ENCODE measurements at places on chromosomes 1 and 21. TPM values are rescaled to one million over a fixed set of nuclear protein-coding genes. Genes with fewer than 3 reads are reported as not detected.
A peak's percentile ranks its signal among the peaks of the same experiment; 100 is the strongest.

GRCh38 chr1:24694380-24694843 is 50.8 kb upstream of the CLIC4 start:
- DNase-seq = no peak

DNA sequence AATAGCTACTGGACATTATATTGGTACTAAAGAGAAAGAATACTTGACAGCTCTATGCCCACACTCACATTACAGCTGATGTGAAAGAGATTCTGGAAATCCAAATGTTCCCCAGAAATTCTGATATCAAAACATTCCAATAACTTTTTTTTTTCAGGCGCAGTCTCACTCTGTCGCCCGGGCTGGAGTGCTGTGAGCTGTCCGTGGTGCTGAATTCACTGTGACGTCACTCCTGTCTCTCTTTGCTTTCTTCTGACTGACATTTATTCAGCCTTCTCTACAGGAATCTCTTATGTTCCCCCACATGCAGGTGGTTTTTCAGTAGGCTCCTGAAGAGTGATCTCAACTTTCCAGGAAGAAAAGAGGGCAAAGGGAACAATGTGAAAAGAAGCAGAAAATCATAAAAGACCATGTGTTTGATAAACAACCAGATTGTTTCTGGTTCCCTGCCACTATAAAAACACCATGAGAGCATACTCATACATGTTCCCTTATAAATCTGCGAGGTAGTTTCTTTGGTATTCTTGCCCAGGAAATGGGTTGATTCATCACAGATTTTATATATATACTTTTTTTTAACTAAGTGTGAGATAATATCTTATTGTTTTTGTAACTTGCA is 6.2 kb downstream of the S100A7A start:
- DNase-seq = peak; percentile 58

GRCh38 chr1:214404571-214405213 is 123.7 kb downstream of the SMYD2 start:
- DNase-seq = no peak

DNA sequence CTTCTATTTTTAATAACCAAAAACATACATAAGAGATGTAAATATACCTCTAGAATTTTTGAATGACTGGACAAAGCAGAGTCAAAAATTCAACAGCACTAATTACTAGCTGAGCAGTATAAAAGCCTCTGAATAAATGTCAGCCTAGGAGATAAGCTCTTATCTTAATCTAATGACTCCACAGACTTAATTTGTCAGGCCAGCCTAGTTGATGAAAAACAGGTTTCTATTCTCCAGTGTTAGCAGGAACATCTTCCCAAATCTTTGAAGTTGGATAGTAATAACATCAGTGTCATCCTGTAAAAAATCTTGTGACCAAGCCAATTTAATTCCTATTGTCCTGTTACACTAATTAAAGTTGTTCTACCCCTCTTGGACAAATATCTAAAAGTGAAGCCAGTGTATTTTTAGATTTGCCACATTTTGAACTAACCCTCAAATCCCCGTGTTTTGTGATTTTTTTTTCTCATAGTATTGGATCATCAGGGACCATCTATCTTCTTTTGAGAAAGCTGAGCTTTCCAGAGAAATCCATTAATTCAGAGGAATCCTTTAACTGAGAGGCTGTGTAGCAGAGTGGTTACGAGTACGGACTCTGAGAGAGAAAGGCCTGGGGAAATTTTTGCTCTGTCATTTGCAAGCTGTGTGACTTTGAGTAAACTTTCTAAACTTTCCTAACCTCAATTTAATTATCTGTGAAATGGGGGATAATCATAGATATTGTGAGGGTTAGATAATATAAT is 41.2 kb downstream of the LMO4 start:
- DNase-seq = no peak

DNA sequence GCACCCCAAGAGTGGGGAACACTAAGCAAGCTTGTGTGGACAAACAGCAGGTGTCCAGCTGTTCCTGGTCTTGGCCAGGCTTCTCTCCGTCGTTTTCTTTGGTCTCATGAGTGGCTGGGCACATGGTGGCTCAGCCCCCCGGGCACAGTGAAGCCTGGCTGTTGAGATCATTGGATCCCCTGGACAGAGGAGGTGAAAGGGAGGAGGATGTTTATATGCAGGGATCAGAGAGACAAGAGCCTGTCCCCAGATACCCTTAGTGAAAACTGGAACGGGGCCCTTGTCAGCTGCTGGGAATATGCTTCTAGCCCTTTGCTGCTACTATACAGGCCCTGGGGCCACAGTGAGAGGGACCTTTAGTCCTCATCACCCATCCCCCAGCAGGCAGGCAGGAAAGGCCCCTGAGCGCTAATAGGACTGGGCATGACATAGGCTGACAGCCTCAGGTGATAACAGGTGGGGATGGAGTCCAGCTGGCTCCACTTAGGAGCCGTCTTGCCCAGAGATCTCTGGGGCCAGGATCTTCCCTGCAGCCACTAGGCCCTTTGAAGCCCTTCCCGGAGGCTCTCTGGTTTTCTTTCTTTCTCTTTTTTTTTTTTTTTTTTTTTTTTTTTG is 16.4 kb downstream of the EPHA8 start:
- DNase-seq = no peak

DNA sequence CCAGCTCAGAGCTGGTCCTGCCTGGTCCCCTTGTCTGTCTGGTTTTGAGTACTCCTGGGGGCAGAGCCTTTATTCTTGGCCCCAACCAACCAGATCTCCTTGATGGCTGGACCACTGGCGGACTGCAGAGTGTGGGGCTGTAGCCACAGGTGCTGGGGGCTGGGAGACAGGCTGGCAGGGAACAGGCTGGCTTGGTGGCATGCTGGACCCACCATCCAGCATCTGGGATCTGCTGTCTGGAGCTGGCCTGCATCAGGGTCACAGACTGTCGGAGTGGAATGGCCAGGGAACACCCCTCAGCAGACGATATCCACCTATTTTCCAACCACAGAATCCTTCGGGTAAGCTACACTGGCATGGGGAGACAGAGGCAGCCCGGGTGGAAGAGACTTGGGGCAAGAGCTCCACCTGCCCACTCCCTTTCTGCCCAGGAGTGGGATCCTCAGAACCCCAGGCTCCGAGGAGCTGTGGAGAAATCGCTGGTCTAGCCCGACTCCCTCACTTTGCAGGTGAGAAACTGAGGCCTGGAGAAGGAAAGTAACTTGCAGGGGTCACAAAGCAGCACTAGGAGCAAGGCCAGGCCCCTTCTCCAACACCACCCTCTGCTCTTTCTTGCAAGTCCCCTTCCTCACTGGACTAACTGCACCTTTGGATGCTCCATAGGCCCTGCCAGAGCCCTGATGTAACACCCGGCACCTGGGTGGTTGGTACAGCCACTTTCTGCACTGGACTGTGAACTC is 40.6 kb downstream of the TNNT2 start:
- no peak for DNase-seq

The OR2T35 gene
- not detected for total RNA-seq

- no peak for DNase-seq
These were observed 40.4 kb downstream of the KCNJ15 start for GRCh38 chr21:38297194-38297631.

The RIMKLA gene
- total RNA-seq = 0.95 TPM

DNA sequence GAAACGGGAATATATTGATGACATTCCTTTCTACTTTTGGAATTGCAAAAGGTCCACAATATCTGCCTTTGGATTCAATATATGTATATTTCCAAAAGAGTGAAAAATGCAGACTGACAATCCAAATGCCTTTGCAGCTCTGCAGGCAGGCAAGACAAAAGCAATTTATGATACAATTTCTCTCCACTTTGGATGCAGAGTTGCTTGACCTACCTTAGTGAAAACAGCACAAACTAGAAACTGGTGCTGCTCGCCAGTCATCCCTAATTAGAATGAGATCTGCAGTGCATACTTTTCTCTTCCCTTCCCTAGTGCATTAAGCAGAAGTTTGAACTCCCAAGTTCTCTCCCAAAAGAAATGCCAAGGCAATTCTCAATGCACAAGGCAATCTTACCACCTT is 56.8 kb downstream of the KIAA0319L start:
- DNase-seq = no peak

DNA sequence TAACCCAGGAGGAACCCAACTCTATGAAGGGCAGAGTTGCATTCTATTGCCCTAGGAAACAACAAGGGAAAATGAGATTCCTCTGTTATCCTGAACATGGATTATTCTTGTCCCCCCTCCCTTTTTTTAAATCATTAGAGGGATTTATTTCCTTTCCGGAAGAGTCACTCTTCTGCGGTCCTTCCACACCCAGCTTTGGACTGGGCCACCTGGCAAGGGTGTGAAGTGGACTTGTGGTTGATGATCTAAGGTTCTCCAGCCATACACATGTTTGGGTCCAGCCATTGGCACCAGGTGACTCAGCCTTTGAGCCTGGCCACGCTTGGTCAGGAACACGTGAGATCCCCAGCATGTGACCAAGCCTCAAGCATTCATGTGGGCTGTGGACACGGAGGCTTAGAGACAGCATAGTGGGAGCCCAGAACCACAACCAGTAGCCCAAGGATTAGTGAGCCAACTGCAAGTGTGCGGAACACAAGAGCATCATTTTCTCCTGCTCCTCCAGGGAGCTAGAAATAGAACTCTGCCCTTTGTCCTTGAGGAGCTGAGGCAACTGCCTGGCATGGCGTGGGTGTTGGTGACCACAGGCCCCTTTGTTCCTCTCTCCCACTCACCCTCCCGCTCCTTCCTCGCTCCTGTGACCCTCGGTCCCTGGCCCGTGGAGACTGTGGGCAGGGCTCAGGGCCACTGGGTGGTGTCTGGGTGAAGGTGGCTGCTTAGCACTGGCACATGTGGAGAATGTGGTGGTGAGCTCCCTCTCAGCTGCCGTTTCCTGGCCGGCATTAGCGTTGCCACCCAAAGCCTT is 50.1 kb downstream of the NENF start:
- DNase-seq = no peak

The C1orf94 gene
- total RNA-seq = not detected

DNA sequence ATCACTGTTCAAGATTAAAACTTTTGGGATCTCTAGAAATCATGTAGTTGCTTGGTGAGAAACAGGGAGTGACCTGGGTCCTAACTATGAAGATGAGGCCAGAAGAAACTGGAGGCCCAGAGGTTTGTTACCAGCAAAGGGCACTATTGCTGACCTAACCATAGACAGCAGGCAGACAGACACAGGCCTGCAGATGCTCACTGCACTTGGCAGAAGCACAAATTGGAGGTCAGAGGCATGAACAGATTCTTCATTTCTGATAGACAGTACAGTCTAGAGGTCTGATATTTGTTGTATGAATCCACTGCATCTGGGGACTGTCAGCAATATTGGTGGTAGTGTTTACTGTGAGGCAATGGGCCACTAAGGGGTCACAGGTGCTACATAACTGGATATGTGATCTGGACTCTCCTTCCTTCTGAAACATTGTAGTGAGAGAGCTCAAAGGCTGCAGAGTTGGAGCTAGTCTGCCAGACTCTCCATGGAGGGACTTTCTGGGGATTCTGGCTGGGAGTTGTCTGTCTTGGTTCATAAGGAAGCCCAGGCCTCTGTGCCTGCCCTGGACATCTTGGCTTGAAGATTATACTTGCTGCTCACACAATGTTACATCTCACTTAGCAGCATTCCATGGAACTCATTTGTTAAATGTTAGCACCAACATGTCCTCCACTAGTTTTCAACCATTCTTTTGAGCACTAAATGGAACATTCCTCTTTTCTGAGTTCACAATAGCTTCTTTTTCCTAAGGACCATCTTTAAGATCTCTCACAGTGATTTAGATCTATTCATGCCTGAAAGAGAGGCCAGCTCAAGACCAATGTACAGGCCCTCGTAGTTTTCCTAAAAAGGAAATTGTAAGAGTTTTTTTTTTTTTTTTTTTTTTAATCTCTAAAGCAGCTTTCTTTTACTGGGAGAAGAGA is 26.9 kb upstream of the CCN1 start:
- DNase-seq = no peak

The TDRD5 gene
- total RNA-seq = not detected

DNA sequence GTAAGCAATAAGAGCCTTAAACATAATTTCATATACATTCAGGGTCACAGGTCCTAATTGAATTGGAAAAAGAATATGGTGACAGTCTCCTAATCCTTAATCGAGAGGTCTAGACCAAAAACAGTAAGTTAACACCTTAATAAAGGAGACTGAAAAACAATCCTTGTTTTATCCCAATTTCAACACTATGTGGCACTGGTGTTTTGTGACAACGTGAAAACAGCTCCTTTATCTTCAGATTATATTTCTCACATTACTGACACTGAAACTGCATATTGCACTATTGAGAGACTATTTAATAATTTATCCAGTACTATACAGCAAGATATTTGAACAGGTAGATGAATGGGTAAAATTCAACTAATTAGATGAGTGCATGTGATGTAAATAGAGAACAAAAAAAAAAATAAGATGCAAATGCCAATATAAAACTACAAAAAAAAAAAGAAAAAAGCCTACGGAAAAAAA is 34.1 kb downstream of the TP53BP2 start:
- DNase-seq = no peak

The NBPF19 gene
- total RNA-seq = 8.3 TPM

The MTARC2 gene
- 0.29 TPM for total RNA-seq

DNA sequence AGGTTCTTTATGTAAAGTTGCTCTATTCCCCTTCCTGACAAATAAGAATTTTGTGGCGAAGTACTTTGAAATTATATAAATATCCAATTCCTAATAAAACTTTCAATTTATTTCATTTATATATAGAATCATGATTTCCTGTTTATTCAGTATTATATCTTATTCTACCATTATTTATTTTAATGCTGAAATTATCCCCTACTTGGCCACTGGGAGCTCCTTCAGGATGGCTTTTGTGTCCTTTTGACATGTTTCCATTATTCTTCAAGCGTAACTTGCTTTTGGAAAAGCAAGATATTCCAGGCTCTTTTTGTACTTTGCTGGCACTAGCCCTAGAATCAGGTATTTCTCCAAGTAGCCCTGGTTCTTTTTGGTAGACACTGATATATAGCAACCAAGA is 67.2 kb upstream of the CACYBP start:
- no peak for DNase-seq

GRCh38 chr1:22104865-22105437 is 37.9 kb downstream of the WNT4 start:
- DNase-seq = no peak

- no peak for DNase-seq
These were observed 29.1 kb downstream of the LAMC2 start for GRCh38 chr1:183215076-183215720.

GRCh38 chr1:78619803-78620579 is at the start of gene IFI44L:
Gene IFI44L (plus strand): TSS chr1:78620448. CDS start chr1:78627916, 7,468 bp downstream.
- peak; percentile 68 for DNase-seq

DNA sequence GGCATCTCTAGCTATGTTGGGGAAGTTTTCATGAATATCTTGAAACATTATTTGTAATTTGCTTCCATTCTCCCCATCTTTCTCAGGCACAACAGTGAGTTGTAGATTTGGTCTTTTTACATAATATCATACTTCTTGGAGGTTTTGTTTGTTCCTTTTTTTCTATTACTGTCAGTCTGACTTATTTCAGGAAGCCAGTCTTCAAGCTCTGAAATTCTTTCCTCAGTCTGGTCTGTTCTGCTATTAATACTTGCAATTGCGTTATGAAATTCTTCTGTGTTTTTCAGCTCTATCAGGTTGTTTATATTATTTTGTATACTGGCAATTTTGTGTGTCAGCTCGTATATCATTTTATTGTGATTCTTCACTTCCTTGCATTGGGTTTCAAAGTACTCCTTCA is 424.6 kb upstream of the PTBP2 start:
- no peak for DNase-seq

- no peak for DNase-seq
These were observed 10.2 kb upstream of the EPHA2 start for GRCh38 chr1:16166117-16166516.

The JMJD4 gene
- 42.2 TPM for total RNA-seq

The HAO2 gene
- total RNA-seq = not detected

- no peak for DNase-seq
These were observed 157.2 kb upstream of the KAZN start for GRCh38 chr1:14441302-14441741.
